Spleen (tissue), 13 donors: ENCODE measurements at places on chromosomes 2 and 18.

DNA sequence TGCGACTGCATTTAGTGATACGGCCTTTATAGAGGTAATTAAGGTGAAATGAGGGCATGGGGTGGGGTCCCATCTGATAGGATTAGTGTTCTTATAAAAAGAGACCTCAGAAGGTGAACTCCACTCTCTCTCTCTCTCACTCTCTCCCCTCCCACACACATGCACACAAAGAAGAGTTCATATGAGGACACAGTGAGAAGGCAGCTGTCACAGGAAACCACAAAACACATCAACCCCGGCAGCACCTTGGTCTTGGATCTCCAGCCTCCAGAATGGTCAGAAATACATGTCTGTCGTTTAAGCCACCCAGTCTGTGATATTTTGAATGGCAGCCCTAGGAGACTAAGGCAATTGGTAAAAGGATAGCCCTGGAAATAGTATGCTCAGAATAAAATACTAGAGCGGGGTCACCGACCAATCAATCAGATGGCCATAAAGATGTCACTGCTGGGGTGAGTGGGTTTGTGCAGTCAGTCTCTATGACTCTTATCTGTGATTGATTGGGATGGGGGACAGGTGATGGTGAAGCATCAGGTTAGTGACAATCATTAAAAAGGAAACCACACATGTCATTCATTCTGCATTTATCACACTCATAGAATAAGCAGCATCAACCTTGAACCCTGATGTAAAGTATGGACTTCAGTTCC, 118.9 kb upstream of the POU3F3 start:
- DNase-seq, result no peak

DNA sequence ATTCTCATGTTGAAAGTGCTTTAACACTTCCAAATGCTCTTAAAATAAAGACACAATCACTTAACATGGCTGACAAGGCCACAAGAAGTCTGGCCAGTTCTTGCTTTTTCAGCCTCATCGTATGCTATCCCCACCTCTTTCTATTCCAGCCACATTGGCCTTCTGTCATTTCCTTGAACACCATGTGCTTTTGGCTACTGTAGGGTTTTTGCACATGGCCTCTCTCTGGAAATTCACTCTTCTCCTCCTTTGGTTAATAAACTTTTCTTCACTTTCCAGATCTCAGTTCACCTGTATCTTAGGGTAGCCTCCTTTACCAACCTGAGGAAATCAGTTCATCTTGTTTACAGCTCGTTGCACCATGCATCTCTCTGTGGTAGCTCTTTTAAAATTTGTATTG, 450.5 kb upstream of the MEX3C start:
- DNase-seq, result no peak

DNA sequence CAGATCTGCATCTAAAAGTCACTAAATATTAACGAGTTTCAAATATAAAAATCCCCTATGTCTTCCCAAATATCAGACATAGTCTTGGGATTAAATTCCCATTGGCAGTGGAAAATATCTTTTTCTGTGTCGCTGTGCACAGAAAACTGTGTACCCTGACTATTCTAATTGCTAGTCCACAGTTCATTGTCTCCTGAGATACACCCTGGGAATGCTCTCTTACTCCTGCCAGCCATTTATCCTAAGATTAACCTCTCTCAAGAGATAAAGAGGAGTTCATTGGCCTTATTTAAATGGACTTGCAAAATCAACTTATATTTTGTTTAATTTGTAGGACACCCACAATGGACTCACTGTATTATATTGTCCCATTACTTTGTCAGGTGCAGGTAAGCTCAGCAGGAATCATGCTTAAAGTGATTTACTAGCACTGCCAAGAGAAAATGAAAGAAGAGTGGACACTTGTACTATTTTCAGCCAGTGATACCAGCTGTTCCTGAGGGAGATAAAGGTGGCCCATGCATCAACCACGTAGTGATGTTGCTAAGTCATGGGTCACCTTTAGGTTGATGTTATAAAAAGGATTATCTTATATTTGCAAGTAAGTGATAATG, 553.8 kb downstream of the PIK3C3 start:
- no peak for DNase-seq

GRCh38 chr2:162308747-162309503, 9.6 kb downstream of the IFIH1 start:
- DNase-seq, result no peak

GRCh38 chr2:42962508-42962953, 170.1 kb upstream of the HAAO start:
- no peak for DNase-seq

DNA sequence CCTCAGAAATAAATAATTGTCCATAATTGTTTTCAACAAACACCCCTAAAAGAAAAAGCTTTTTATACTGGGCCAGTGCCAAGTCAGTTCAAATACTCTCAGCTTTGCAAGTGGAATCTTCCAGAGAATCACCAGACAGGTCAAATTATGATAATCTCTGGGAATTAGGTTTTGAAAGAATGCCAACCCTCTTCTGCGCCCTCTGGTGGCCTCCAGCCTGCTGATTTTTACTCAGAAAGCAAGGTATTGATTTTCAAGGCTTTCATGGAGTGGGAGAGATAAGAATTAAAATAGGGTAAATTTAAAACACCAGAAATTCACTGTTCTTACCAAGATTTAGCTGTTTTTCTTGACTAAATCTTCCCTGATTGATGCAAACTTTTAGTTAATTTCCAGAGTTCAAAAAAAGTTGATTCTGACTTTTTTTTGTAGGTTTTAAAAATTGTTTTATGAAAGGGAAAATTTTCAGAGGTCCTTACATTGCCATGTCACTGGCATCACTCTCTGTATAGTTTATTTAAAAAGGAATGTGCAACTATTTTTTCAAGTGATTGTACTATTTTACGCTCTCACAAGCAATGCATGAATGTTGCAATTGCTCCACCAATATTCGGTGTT, 282.9 kb upstream of the TNP1 start:
- no peak for DNase-seq

DNA sequence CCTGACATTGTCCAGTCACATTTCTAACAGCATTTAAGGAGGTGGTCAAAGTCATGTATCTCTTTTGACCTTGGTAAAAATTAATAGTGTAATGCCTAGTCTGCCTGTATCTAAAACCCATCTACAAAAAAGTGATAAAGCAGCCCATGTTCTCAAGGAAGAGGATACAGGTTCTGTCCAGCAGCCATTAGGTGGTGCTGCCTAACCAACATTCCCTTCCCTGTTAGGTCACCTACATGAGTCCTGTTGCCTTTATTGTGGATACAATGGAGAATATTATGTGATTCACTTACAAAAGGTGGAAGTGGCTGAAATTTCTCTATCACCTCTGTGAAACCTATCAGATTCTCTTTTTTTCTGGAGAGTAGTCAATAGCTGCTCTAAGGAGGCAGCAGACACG, 52.5 kb downstream of the AQP4 start:
- no peak for DNase-seq

- DNase-seq, result no peak
Observed at GRCh38 chr2:202307690-202308089, 42.1 kb downstream of the NOP58 start.

DNA sequence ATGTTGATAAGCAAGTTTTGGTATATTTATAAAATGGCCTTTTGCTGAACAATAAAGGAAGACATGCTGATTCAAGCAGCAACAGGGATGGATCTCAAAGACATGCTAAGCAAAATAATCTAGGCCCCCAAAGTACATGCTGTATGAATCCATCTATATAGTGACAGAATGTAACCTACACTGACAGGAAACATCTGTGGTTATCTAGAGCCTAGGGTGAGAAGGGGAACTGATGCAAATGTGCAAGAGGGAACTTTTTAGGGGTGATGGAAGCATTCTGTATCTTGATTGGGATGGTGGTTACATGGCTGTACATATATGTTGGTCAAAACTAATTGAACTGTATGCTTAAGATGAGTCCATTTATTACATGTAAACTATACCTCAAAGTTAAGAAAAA, 24.2 kb downstream of the CNRIP1 start:
- DNase-seq, result no peak

DNA sequence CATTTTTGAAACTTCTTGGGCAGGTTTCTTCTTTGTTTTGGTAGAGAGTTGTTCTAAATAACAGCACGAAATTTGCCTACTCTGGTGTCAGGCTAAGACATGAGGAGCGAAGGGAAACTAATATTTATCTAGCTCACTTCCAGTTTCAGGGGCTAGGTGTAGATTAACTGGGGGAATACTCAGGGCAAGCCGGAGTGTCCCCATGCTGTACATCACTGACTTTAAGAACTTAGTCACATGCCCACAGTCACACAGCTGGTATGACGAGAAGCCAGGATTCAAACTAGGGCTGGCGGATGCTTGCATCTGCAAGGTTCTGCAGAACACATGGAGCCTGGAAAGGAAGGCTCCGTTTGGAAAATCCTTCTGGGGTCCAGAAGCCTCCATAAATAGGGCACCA, 133.3 kb downstream of the ALPK2 start:
- no peak for DNase-seq

DNA sequence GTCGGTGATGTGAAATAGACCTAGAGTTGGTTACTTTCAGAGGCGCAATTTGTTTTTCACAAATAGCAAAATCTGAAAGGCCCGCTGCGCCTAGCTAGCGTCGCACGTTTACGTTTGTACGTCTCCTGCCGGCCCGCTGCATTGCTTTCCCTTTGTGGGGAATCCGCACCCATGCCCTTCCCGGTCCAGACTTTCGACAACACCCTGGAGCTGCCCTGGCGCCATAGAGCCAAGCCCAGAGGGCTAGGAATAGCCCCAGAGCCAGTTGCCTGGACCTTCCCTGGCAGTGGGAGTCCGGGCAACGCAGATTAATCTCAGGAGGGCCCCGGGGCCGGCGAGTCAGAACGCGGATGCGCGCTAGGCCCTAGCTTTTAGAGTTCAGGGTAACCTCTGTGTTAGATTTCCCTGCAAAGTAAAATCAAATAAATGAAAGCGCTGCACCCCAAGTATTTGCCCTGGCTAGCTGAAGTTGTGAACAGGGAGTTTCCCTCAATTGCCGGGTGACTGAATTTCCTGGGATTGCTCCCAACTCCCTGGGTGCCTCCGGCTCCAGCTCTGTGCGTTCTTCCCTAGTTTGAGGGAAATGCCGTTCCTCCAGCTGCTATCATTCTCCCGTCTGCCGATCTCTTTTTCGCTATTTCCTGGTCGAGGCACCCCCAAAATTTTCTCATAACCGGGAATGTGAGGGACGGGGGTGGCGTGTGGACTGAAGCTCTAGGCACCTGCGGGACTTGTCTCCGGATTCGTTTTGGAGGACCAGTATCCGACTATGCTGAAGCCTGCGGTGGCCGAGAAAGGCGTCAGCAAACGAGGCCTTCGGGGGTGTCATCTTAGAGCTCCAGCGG, 1.2 kb upstream of the EN1 start:
- DNase-seq, result no peak
